ENCODE measurements at places on chromosomes 1 and 21.

GRCh38 chr1:91701472-91701869 is 184.5 kb downstream of the TGFBR3 start:
- H3K27me3 ChIP-seq = no peaks in the 10 kb centered on the region
- H3K4me1 ChIP-seq = peaks cover 30% of the 10 kb centered on the region
- DNase-seq = no peak
- H3K36me3 ChIP-seq = peaks cover 13% of the 10 kb centered on the region

DNA sequence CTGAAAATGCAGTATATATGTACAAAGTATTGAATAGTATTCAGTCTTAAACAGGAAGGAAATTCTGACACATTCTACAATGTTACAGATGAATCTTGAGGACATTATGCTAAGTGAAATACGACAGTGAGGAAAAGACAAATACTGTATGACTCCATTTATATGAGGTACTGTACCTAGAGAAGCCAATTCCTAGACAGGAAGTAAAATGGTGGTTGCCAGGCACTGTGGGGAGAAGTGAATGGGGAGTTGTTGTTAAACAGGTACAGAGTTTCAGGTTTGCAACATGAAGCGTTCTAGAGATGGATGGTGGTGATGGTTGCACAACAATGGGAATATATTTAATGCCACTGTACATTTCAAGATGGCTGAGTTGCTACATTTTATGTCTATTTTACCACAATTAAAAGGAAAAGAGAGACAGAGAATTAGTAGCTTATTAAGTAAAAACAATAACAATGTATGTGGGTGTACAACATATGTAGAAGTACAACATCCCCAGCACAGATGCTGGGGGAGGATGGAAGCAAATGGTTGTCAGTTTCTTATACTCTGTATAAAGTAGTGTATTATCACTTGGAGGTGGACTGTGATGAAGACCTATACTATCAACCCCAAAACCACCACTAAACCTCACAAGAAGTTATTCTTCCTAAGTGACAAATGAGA is 3.9 kb upstream of the RAB4A start:
- H3K27me3 ChIP-seq = no peaks in the 10 kb centered on the region
- H3K36me3 ChIP-seq = peaks cover 2% of the 10 kb centered on the region
- H3K27ac ChIP-seq = no peak overlapping the region
- no peak overlapping the region for H3K4me3 ChIP-seq

GRCh38 chr1:213531369-213532310 is 456.1 kb upstream of the PROX1 start:
- no peak overlapping the region for H3K27ac ChIP-seq
- DNase-seq = no peak
- no peak overlapping the region for H3K4me3 ChIP-seq
- no peaks in the 10 kb centered on the region for H3K4me1 ChIP-seq

DNA sequence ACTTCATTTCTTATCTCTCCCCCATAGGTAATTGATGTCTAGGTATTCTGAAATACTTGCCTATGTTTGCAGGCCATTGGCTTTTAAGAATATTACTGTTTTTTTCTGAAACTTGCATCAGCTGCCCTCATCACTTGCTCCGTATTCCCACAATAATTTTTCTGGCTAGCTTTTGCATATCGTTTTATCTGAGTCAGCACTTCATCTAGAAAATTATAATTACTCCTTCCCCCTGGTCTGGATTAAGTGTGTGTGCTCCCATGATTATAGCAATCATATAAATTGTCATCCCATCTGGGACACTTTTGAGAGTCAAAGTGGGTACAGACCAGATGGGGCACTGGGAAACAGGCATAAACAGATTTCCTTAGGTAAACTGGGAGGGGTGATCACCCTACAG is 583.2 kb upstream of the B3GALT2 start:
- H3K4me1 ChIP-seq = peaks cover 4% of the 10 kb centered on the region
- no peak for DNase-seq
- no peaks in the 10 kb centered on the region for H3K27me3 ChIP-seq
- peaks cover 2% of the 10 kb centered on the region for H3K36me3 ChIP-seq
- no peak overlapping the region for H3K4me3 ChIP-seq

DNA sequence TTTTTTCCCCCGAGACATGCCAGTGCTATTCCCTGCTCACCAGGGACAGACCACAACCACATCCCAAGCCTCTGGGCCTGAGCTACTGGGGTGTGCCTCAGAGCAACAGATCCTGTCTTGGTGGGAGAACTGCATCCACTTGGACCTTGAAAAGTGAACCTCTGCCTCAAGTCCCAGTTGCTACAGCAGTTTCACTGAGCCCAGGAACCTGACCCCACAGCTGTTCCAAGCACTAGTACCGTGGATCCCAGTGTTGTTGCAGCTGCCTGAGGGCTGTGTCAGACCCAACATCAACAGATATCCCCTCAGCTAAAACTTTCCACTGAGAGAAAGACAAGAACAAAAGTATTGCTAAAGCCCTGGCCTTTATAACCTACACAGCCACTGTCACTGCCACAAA is 373.0 kb downstream of the PLPP3 start:
- H3K4me1 ChIP-seq = no peaks in the 10 kb centered on the region
- H3K36me3 ChIP-seq = no peaks in the 10 kb centered on the region
- H3K4me3 ChIP-seq = no peak overlapping the region
- DNase-seq = no peak
- peaks cover 2% of the 10 kb centered on the region for H3K27me3 ChIP-seq

GRCh38 chr1:208809876-208810275 is 565.7 kb upstream of the PLXNA2 start:
- H3K27me3 ChIP-seq = peaks cover 7% of the 10 kb centered on the region
- no peaks in the 10 kb centered on the region for H3K4me1 ChIP-seq
- H3K4me3 ChIP-seq = no peak overlapping the region
- no peak for DNase-seq
- no peaks in the 10 kb centered on the region for H3K36me3 ChIP-seq
- no peak overlapping the region for H3K27ac ChIP-seq

GRCh38 chr1:52707927-52708655 is 9.9 kb upstream of the COA7 start:
- H3K4me3 ChIP-seq = no peak overlapping the region
- DNase-seq = no peak
- no peaks in the 10 kb centered on the region for H3K27me3 ChIP-seq
- peaks cover 7% of the 10 kb centered on the region for H3K4me1 ChIP-seq

GRCh38 chr1:235160383-235160956 is 580 bp downstream of the RBM34 start:
- no peak for DNase-seq
- H3K27me3 ChIP-seq = no peaks in the 10 kb centered on the region
- peak overlapping the region; percentile 95 for H3K27ac ChIP-seq
- H3K4me3 ChIP-seq = peak overlapping the region; percentile 93
- peaks cover 16% of the 10 kb centered on the region for H3K36me3 ChIP-seq

DNA sequence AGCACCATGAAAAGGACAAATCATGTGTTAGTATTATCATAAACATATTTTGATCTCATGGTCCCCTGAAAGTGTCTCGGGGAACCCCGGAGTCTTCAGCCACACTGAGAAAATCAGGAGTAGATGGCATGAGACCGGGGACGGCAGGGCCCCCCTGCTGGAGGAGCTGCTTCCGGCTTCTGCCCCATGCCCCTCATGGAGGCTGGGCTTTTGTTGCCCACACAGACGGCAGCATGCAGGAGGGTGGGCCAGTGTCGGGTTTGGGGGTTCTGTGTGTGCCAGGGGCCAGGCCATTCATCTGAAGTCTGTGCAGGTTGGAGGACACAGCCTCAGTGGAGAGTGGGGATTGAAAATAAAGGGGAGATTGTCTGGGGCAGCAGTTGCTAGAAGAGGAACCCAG is 75.1 kb upstream of the CD34 start:
- no peak overlapping the region for H3K4me3 ChIP-seq
- peaks cover 20% of the 10 kb centered on the region for H3K27me3 ChIP-seq
- no peaks in the 10 kb centered on the region for H3K36me3 ChIP-seq
- DNase-seq = no peak

GRCh38 chr21:40754466-40754865 is 92.5 kb downstream of the DSCAM start:
- H3K27ac ChIP-seq = no peak overlapping the region
- no peaks in the 10 kb centered on the region for H3K4me1 ChIP-seq
- peaks cover 10% of the 10 kb centered on the region for H3K27me3 ChIP-seq
- no peaks in the 10 kb centered on the region for H3K36me3 ChIP-seq

GRCh38 chr1:17011092-17011438 is 663 bp downstream of the ATP13A2 start:
- H3K27ac ChIP-seq = peak overlapping the region; percentile 55
- H3K27me3 ChIP-seq = no peaks in the 10 kb centered on the region
- no peaks in the 10 kb centered on the region for H3K36me3 ChIP-seq
- DNase-seq = no peak

GRCh38 chr1:1869469-1869868 is 21.4 kb downstream of the GNB1 start:
- no peak for DNase-seq
- no peak overlapping the region for H3K4me3 ChIP-seq
- peak overlapping the region; percentile 31 for H3K27ac ChIP-seq
- H3K27me3 ChIP-seq = no peaks in the 10 kb centered on the region
- H3K4me1 ChIP-seq = peaks cover 60% of the 10 kb centered on the region

GRCh38 chr1:113255720-113256347 is 134.5 kb upstream of the MAGI3 start:
- H3K4me1 ChIP-seq = no peaks in the 10 kb centered on the region
- peaks cover 9% of the 10 kb centered on the region for H3K27me3 ChIP-seq
- no peak overlapping the region for H3K27ac ChIP-seq
- no peak for DNase-seq
- H3K36me3 ChIP-seq = no peaks in the 10 kb centered on the region

GRCh38 chr1:109214695-109215623 is 1.2 kb downstream of the SARS1 start:
- peak overlapping the region; percentile 97 for H3K4me3 ChIP-seq
- peak overlapping the region; percentile 95 for H3K27ac ChIP-seq
- H3K4me1 ChIP-seq = peaks cover 32% of the 10 kb centered on the region
- peaks cover 39% of the 10 kb centered on the region for H3K36me3 ChIP-seq
- H3K27me3 ChIP-seq = no peaks in the 10 kb centered on the region
- DNase-seq = peak; percentile 79

DNA sequence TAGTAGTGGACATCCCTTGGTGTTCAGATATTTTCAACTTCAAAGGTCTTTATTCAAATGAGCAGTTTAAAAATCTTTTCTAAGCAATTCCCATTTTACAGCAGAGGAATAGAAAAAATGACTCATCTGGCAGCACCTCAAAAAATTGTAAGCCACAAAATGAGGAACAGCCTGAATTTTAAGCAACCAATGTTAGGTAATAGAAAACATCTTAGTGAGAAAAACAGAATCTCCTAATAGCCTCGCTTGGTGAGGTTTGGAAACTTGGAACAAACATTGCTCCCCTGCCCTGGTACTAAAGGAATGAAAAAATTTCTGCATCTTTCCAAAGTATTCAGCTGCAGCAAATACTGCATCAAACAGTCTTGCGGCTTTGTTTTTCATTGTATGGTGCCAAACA is 264.4 kb downstream of the NTNG1 start:
- DNase-seq = no peak
- no peaks in the 10 kb centered on the region for H3K36me3 ChIP-seq
- no peak overlapping the region for H3K4me3 ChIP-seq
- peaks cover 2% of the 10 kb centered on the region for H3K27me3 ChIP-seq

- no peaks in the 10 kb centered on the region for H3K36me3 ChIP-seq
- H3K4me1 ChIP-seq = peaks cover 4% of the 10 kb centered on the region
- DNase-seq = no peak
- no peak overlapping the region for H3K27ac ChIP-seq
These were observed 2.1 kb downstream of the TESK2 start for GRCh38 chr1:45488666-45489377.

DNA sequence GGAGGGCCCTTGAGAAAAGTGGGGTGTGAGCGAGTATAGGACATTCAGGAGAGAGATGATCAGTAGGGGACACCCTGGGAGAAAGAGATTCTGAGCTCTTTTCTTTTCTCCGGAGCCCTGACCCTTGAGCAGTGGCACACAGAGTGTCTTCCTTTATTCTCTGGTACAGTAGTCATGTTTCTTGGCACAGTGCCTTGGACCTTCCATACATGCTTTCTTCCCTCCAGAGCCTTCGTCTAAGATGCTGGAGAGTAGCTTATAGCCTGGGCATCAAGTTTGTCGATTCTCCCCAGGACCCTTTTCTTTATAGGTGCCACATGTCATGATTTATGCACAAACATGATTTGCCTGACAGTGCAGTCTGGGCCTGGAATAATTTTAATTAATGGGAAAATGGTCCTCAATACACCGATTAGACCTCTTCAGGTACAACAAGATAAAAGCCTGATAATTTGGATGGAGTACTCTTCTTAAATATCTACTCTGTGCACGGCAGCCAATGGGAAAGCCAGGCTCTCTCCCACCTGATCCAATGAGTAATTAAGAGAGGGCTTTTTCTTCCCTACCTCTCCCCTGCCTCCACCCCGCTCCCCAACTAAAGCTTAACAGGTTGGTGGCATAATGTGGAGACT is at the start of gene TBX19:
TBX19 (plus strand) TSS at position 582 of the 632 bp plus-strand sequence. CDS start 214 bp downstream, outside the sequence.
- no peaks in the 10 kb centered on the region for H3K36me3 ChIP-seq
- H3K4me3 ChIP-seq = no peak within 1 kb of the TSS
- H3K27me3 ChIP-seq = no peaks in the 10 kb centered on the region
- no peak within 1 kb of the TSS for H3K27ac ChIP-seq
- no peak for DNase-seq

- DNase-seq = no peak
- H3K27ac ChIP-seq = no peak overlapping the region
- no peaks in the 10 kb centered on the region for H3K36me3 ChIP-seq
These were observed 138.3 kb downstream of the PGBD5 start for GRCh38 chr1:230287674-230288315.

- peak overlapping the region; percentile 85 for H3K27ac ChIP-seq
- peaks cover 31% of the 10 kb centered on the region for H3K4me1 ChIP-seq
- no peaks in the 10 kb centered on the region for H3K27me3 ChIP-seq
- DNase-seq = no peak
- peaks cover 1% of the 10 kb centered on the region for H3K36me3 ChIP-seq
These were observed 395 bp upstream of the CSRP1 start for GRCh38 chr1:201507360-201507675.

DNA sequence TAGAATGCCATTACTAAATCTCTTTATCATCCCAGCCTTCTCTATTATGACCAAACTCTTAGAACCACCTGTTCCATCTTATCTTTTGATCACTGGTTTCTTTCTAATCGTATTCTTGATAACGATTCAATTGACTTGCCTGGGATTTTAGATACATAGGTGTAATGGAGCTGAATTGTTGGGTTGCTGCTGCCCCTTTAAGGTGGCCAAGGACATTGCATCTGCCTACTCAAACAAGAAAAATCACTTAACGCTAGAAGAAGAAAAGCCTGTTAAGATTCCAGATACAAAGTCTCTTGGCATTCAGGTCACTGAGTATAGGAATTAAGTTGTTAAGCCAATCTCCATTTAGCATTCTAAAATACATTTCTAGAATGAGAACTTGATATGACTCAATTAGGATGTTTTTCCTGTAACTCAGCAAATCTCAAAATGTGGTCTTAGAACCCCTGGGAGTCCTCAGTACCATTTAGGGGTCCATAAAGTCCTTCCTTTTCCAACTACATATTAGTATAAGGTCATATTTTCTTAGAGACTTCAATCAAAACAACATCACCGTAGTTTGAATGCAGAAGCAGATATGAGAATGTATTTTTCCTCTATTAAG is 12.4 kb downstream of the NEXN start:
- no peak overlapping the region for H3K27ac ChIP-seq
- H3K36me3 ChIP-seq = no peaks in the 10 kb centered on the region
- DNase-seq = peak; percentile 32
- no peaks in the 10 kb centered on the region for H3K27me3 ChIP-seq
- H3K4me3 ChIP-seq = no peak overlapping the region
- H3K4me1 ChIP-seq = no peaks in the 10 kb centered on the region

- H3K4me3 ChIP-seq = peak overlapping the region; percentile 10
- peak; percentile 60 for DNase-seq
- H3K4me1 ChIP-seq = peaks cover 47% of the 10 kb centered on the region
- H3K27me3 ChIP-seq = no peaks in the 10 kb centered on the region
These were observed 16.0 kb downstream of the ADSS2 start for GRCh38 chr1:244435562-244436205.
